ENCODE measurements at places on chromosomes 6 and 20. TPM values are rescaled to one million over a fixed set of nuclear protein-coding genes. Genes with fewer than 3 reads are reported as not detected.

GRCh38 chr6:119067091-119067490 lies 11.4 kb downstream of the FAM184A start:
- no peak for DNase-seq

DNA sequence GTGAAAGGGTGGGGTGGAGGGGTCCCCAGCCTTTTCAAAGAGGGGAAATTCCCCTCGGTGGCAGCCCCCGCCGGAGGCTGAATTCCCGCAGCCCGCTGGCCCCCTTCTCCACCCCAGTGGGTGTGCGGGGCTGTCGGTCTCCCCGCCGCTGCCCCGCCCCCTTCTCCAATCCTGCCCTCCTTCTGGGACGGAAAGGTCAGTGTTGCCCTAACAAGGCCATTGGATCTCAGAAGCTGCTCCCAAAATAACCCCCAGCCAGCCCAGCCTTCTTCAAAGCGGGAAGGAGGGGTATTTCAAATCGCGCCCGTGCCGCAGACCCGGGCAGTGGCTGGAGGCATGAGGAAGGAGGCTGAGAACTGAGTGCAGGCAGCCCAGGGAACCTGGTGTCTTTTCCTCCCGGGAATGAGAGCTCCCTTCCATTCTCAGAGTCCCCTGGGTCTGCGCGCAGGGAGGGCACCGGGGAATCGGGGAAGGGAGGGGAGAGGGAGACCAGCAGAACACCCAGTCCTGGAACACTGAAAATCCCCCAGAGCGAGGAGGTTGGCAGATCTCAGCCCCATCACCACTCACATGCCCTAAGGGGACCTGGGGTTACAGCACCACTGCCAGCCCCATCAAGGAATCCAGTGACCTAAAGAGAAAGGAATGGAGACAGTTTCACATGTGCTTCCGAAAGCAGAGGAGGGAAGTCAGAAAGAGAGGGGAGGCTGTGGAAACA lies at the start of gene JPH2:
Gene JPH2 (minus strand): TSS at position 135 of the 718 bp plus-strand sequence. CDS start 483 bp downstream, outside the sequence.
- no peak for DNase-seq

DNA sequence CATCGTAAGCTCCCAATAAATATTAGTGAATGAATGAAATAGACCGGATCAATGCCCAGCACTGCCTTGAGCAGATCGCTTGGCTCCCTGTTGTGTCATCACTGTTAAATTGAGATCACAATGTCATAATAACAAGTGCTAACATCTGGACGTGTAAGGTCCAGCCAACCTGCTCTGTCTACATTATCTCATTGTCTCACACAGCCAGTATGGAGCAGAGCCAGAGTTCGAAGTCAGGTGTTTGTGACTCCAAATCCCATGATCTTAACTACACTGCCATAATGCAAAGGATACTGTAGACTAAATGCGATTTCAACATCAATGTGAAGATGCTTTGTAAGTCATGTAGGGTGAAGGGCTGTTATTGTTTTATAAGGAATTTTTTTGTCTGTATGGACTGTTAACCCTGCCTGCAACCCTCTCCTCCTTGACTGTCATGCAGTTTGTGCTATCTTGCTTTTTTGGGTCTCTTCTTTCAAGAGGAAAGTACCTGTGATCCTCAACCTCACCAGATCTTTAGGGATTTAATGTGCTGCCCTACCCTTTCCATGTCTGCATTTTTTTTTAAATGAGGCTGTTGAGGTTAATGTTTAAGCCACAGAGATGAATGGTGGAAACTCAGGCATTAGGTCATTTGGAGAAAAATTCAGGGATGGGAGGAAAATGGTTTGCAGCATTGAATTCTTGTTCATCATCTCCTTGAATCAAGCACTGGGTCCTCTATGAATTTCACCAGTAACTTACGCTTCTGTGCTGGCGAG lies 49.0 kb upstream of the OCSTAMP start:
- DNase-seq = no peak

DNA sequence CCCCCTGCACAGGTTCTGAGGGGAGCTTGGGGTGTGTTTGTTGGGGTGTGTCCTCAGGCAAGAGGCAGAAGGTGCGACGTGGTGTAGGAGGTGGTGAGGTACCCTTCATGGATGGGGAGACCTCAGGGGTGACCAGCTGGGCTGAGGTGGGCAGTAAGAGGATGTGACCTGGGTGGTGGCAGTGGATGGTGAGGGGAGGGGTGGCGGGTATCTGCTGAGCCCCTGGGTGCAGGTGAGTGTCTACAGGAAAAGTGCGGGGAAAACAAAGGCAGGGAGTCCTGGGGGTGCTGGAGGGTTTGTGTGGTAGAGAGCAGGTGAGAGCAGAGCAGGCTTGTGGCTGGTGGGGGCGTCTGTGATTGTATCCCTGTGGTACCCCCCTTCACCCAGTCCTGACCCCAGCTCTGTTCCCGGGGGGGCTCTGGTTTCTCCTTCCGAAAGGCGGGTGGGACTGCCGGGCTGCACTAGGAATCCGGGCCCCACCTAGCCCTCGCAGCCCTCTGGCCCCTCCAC lies 631 bp downstream of the RAET1L start:
- DNase-seq = no peak

GRCh38 chr6:41358503-41358902 lies 23.1 kb downstream of the NCR2 start:
- no peak for DNase-seq

DNA sequence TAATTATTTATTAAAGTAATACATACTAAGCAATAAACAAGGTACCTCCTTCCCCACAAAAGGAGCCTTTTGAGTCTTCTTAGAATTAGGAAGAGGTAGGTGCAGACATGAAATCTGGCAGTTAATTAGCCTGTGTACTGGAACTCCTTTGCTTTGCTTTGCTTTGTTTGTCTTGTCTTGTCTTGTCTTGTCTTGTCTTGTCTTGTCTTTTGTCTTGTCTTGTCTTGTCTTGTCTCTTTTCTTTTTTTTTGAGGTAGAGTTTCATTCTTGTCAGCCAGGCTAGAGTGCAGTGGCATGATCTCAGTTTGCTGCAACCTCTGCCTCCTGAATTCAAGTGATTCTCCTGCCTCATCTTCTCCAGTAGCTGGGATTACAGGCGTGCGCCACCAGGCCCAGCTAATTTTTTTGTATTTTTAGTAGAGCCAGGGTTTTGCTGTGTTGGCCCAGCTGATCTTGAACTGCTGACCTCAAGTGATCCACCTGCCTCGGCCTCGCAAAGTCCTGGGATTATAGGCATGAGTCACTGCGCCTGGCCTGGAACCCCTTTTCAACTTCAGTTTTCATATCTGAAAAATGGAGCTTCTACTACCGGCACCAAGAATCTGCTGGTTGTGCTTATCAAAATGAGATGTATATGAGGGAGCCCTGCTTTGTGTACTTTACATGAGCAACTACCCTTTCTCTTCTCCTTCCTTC lies 301.2 kb downstream of the CDKAL1 start:
- no peak for DNase-seq

DNA sequence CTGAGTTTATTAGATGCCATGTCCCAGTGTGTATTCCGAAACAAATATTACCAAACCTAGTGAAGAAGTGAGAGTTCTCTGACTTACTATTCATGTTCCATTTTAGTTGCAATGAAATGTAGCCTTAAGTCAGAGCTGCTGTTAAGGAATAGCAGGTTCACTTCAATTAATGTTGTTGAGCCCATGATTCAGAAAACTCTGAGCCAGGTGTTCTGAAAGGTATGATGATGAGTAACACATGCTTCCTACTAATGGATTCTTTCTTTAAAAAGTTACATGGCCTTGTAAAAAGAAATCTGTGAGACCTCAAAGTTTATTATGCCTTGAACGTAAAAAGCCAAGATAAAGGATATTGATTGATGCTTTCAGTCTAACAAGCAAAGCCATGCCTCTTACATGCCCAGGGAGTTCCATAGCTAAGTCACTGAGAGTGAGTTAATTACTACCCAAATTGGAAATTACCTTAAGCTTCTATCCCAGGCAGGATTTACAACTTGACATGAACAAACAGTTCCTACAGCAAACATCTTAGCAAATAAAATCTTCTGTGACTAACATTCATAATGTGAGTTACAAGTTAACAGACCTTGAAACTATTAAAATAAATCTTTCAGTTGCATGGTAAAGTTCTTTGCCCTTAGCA lies 122.9 kb downstream of the AKAP7 start:
- peak; percentile 22 for DNase-seq

- DNase-seq = no peak
Observed at GRCh38 chr6:130675072-130675471, 152.1 kb upstream of the SMLR1 start.

GRCh38 chr20:32608664-32609015 lies 23.5 kb upstream of the NOL4L start:
- DNase-seq = no peak

DNA sequence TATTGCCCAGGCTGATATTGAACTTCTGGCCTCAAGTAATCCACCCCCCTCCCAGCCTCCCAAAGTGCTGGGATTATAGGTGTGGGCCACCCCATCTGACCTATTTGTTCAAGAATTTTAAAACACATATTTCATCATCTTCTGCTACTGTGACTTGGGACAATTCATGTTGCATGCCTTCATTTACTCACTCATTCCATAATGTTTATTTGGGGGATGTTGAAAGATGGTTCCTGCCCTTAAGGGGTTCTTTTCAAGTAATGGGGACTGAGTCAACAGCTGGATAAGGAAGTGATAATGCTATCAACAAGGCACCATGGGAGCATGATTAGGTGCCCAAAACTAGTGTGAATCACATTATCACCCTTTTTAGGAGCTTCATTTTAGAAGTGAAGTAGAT lies 62.0 kb downstream of the CRYBG1 start:
- no peak for DNase-seq

DNA sequence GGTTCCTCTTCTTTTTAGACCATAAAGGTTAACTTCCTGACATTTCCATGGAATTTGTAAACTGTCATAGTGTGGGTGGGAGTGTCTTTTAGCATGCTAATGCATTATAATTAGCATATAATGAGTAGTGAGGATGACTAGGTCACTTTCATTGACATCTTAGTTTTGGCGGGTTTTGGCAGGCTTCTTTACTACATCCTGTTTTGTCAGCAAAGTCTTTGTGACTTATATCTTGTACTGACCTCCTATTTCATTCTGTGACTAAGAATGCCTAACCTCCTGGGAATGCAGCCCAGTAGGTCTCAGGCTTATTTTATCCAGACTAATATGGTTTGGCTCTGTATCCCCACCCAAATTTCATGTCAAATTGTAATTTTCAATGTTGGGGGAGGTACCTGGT lies 149.6 kb upstream of the SYNCRIP start:
- no peak for DNase-seq

GRCh38 chr6:6331946-6332601 lies 11.6 kb upstream of the F13A1 start:
- no peak for DNase-seq

GRCh38 chr20:11080010-11080409 lies 406.2 kb upstream of the JAG1 start:
- DNase-seq = no peak

GRCh38 chr6:4446982-4447381 lies 311.6 kb upstream of the ECI2 start:
- DNase-seq = no peak

DNA sequence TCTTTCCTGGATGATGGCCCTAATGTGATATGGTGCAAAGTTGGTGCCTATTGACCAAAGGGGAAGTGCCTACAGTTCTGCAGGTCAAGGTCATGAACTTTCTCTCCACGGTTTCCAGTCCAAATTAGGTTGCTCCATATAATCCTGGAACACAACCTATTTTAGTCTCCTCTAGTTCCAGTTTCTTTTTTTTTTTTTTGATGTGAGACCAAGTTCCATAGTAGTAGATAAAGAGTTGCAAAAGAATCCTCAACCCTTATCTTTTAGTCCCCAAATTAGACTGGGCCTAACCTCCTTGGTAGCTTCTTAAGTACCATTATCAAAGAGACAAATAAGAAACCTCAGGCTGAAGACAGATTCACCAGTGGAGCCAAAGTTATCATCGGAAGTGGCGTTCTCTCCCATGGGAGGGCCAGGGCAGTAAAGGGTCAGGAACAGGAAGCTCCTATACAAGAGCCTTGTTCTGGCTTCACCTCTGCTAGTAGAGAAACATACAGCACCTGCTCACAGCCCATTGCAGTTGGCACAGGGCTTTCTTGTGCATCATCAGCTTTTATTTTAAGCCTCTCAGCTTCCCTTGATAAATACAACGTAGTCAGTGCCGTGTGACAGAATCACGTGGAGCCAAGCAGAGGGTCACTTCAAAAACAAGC lies 132.2 kb upstream of the RREB1 start:
- DNase-seq = no peak

The HMGCLL1 gene
- 1.5 TPM for polyA plus RNA-seq

DNA sequence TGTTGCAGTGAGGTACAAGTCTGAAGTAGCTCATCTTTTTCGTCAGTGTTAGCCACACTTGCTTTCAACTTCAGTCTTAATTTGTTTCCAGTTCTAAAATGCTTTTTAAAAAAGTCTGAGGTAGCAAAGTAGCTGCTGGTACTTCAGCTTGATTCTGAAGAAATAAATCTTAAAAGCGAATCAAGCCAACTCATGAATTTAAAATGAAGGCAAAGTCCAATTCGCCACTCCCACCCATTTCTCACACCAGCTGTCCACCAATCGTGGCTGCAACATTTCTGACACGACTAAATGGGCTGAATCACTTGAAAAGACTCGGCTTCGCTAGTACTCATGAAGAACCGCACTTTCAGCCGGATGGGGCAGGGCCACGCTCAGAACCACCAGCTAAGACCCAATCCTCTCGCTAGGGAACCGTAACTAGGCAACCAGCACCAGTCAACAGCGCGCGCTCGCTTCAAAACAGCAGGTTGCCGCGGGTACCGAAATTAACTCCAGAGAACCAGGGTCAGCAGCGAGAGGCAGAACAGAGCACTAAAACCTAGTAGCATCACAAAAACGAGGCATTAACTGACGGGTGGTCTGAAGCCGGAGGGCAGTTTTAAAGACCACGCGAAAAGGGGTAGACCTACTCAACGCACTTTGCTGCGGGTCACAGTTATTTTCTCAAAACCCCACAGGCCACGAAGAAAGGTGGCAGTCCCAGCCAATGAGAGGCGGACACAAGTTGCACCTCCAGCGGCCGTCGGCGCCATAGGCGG lies 900 bp downstream of the BCLAF1 start:
- DNase-seq = peak; percentile 85

DNA sequence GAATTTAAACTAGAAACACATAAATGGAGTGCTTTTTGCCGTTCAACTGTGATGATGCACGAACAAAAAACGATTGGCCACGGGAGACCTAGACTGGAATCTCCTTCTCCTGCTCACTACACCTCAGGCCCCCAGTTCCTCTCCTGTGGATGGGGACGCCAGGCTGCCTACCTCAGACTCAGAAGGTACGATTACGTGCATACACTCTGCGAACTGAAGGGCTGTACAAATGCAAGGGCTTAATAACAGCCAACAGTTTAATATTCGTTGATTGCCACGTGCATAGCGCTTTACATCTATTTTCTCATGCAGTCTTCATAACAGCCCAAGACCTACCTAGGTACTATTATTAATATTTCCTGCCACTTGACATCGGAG lies 495 bp upstream of the ARMC2 start:
- no peak for DNase-seq

DNA sequence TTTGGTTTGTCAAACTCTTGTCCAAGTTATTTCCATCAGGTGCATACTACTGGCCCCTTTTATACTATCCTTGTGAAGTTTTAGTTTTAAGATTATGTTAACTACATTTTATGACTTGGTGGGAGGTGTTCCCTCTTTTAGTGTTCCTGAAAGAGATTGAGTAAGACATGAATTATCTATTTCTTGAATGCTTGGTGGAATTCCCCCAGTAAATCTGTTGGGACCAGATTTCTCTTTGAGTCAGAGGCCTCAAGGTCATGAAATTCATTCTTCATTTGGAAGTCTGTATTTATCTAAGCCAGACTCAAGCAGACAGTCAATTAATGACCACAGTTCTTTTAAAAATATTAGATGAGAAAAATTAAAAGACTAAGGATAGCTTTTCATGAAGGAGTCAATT lies 81.3 kb downstream of the MOXD1 start:
- no peak for DNase-seq

Data from renal pelvis (tissue), 12 donors.